ENCODE measurements at places on chromosomes 2 and 18. TPM values are rescaled to one million over a fixed set of nuclear protein-coding genes. Genes with fewer than 3 reads are reported as not detected.

NEU2 gene
- not detected for total RNA-seq

TRIM43 gene
- total RNA-seq = not detected

GMCL1 gene
- total RNA-seq = 9.6 TPM

PPP1CB gene
- 206 TPM for total RNA-seq

FAM117B gene
- total RNA-seq = 0.77 TPM

CARF gene
- total RNA-seq = 2.5 TPM

ANKRD30B gene
- 0.96 TPM for total RNA-seq

PHLPP1 gene
- total RNA-seq = 4.6 TPM

ACVR1C gene
- total RNA-seq = 0.85 TPM

C2orf66 gene
- under 0.01 TPM for total RNA-seq

TTC39C gene
- 11.1 TPM for total RNA-seq

CASP8 gene
- 24.2 TPM for total RNA-seq

HNMT gene
- 28.0 TPM for total RNA-seq

REG1B gene
- not detected for total RNA-seq

AMMECR1L gene
- 17.2 TPM for total RNA-seq

FRZB gene
- total RNA-seq = under 0.01 TPM

FHL2 gene
- 247 TPM for total RNA-seq

TDRD15 gene
- total RNA-seq = not detected

RASGRP3 gene
- total RNA-seq = 2.5 TPM

COL4A3 gene
- total RNA-seq = 11.0 TPM

KIF3C gene
- total RNA-seq = 11.5 TPM

VWC2L gene
- not detected for total RNA-seq

RAB27B gene
- total RNA-seq = 5.9 TPM

GAD1 gene
- under 0.01 TPM for total RNA-seq

COMMD1 gene
- total RNA-seq = 42.0 TPM

IL36A gene
- not detected for total RNA-seq

FAM110C gene
- total RNA-seq = 1.4 TPM

SP5 gene
- not detected for total RNA-seq

UGT1A4 gene
- not detected for total RNA-seq

CDKL4 gene
- 11.8 TPM for total RNA-seq

STAT1 gene
- total RNA-seq = 202 TPM

ABCG8 gene
- not detected for total RNA-seq

PTPRM gene
- 19.9 TPM for total RNA-seq

GKN2 gene
- not detected for total RNA-seq

NLRC4 gene
- total RNA-seq = not detected

HOXD12 gene
- total RNA-seq = not detected

TMEM169 gene
- total RNA-seq = 0.28 TPM

UGT1A5 gene
- not detected for total RNA-seq

GRHL1 gene
- 0.28 TPM for total RNA-seq

DNAJC5G gene
- total RNA-seq = not detected

KCNF1 gene
- total RNA-seq = under 0.01 TPM

ST6GAL2 gene
- total RNA-seq = under 0.01 TPM

NPHP1 gene
- 5.6 TPM for total RNA-seq

ONECUT2 gene
- total RNA-seq = under 0.01 TPM

SERPINB8 gene
- 14.4 TPM for total RNA-seq

ME2 gene
- 47.1 TPM for total RNA-seq

PARD3B gene
- 9.9 TPM for total RNA-seq

WNT6 gene
- not detected for total RNA-seq

LIMS3 gene
- 1.1 TPM for total RNA-seq

MCEE gene
- total RNA-seq = 16.5 TPM

FMNL2 gene
- 17.6 TPM for total RNA-seq

All from regular cardiac myocyte (primary cell).